Pons (tissue), 1 donor: ENCODE measurements at places on chromosomes 3 and 15.

DNA sequence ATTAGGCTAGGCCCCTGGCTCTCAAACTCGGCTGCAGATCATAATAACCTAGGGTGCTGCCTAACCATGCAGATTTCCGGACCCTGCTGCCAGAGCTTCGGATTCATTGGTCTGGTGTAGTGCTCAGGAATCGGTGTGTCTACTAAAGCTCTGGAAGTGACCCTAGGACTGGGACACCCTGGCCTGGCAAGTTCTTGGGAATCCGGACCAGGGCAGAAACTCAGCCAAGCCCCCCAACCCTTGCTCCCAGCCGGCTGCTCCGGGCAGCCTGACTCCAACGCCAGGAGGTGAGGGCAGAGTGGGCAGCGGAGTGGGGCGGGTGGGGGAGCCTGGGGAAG, 23.0 kb downstream of the IGDCC3 start:
- DNase-seq, result no peak

- DNase-seq, result peak; percentile 73
These were observed 165.3 kb downstream of the AKAP13 start for GRCh38 chr15:85545752-85546151.

GRCh38 chr15:58716027-58716426, 33.5 kb downstream of the ADAM10 start:
- DNase-seq, result no peak

DNA sequence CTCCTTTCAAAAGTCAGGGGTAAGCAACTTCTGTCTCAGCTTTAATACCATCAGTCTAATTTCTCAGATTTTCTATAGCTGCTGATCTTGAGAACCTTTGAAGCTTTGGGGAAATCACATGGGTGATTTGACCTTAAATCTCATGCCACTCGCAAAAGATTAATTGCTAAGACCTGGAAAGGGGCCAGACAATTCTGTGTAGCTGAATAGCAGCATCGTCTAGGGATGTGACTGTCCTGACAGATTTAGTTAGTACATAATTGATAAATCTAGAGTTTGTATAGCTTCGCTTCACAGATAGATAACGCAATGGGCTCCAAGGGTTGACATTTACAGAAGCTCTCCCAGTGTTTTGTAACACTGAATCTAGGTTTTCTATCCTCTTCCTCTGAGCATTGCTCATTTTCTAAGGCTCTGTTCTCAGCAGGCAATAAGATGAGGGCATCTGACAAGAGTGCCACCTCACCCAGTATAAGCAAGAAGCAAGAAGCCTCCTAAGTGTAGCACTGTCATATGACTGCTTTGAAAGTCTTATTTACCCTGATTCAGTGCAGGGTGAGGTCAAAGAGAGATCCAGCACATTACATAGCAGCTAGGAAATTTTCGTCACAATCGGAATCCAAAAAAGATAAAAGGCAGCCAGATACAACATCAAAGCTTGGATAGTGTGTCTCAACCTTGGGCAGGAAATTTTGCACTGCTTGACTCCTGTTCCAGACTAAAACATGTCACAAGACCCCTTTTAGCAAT, 47.7 kb upstream of the DUT start:
- DNase-seq, result no peak

GRCh38 chr3:141368062-141368924, at the start of gene ZBTB38:
Gene ZBTB38 (plus strand): TSS chr3:141368504. CDS start chr3:141442389, 73,885 bp downstream.
- DNase-seq, result peak; percentile 95

DNA sequence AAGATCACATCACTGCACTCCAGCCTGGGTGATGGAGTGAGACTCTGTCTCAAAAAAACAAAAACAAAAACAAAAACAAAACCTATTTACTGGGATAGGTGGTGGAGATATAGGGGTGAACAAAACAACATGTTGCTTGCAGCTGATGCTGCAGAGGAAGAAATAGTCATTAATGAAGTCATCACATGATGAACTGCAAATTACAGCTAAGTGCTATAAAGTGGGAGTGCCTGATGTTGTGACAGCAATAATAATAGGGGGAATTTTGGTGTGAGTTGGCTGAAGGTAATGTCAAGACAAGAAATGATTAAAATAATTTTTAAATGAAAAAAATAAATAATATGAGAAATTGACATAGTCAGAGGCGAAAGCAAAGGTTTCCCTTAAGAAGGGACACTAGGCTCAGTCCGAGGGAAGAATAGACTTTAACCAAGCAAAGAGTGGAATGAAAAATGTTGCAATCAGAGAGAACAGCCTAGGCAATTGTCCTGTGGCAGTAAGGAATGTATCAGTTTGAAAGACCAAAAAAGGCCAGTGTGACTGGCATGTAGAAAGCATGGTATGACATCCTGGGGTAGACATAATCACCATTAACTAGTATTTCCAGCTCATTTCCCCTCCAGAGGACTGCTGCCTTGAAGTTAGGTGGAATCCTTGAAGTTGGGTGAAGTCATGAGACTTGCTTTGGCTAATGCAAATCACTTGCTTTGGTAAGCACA, 14.7 kb upstream of the PIK3CB start:
- no peak for DNase-seq

- no peak for DNase-seq
These were observed 121.0 kb upstream of the PRR20G start for GRCh38 chr3:127408684-127409420.

DNA sequence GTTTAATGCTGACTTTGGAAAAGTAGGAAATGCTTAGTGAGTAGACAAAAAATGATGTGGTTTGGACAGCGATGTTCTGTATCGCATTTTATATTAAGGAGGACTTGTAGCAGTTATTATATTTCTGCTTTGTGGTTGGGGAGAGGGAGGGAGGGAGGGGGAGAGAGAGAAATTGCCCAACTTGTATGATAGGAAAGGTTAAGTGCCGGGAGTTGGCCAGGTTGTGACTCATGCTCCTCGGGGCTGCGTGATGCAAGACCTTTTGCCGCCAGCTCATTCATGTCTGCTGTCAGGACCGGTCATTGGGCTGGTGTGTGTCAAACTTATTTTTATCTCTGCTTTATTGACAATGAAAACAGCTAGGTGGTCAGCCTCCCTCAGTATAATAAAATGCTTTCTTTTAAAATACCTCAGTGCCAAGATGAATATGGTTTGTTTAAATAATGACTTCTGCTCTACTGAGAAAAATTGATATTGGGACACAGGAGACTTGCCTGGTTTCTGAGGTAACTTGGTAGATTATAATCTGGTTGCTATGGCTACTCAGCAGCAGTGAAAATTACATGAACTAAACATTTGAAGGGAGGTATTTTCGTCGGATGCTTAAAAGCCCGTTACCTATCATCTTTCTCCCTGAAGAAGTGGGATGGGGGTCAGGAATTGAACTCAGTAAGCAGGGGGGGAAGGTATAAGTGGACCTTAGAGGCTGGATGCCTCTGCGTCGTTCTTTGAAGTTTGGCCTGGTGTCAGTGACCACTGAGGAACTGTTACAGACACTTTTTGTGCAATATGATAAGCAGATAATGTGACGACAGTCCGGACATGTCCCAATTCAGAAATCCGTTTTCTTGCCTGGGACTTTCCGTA, 90.7 kb downstream of the FNDC3B start:
- no peak for DNase-seq
